Astrocyte (in vitro differentiated cells and primary cell): ENCODE measurements at places on chromosomes 7 and 10. TPM values are rescaled to one million over a fixed set of nuclear protein-coding genes. Genes with fewer than 3 reads are reported as not detected.

- H3K27ac ChIP-seq: no peak overlapping the region
- no peaks in the 10 kb centered on the region for H3K36me3 ChIP-seq
- H3K4me3 ChIP-seq: no peak overlapping the region
- DNase-seq: no peak
These were observed 51.1 kb downstream of the DPYSL4 start for GRCh38 chr10:132237871-132238270.

DNA sequence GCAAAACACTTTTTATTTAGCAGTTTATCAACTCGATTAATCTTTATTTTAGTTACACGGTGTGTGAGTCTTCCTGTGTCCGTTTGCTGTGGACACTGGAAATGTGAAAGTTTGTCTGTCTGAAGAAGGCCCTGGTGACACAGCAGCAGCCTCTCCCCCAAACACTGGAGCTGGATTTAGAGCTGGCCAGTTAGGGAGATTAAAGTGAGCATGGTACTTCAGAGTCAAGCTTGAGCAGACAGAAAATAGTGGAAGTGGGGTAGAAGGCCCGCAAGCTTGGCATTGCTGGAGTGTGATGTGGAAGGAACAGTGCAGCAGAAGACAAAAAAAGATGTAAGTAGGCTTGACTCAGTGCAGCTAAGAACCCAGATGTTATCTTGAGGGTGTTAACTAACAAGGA lies 85.9 kb downstream of the POM121L12 start:
- H3K36me3 ChIP-seq: no peaks in the 10 kb centered on the region
- H3K27ac ChIP-seq: no peak overlapping the region

DNA sequence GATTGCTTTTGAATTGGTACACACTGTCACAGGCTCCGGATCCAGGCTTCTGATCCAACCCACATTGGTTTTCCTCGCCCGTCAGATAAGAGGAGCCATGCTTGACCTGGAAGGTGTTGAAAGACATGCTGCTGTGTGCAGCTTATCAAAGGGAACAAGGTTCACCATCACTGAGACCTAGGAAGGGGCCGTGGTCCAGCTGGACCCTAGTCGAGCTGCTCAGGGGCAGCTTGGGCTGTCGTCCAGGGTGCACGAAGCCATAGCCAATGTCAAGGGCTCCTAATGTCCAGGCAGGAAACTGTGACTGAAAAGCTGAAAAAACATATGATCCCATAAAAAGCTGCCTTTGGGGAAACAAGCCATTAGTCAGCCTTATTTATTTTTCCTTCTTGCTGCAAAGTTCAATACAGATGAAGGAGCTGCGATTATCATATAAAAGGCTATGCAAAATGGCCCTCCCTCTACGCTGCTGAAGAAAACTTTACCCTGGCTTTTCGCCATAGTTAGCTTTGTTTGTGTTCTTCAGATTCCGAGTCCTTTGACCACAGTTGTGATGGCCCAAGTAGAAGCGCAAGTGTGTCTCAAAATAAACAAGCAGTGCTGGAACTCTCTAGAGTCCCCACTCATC lies 118.0 kb downstream of the CREB5 start:
- peaks cover 18% of the 10 kb centered on the region for H3K4me1 ChIP-seq
- DNase-seq: no peak
- H3K36me3 ChIP-seq: no peaks in the 10 kb centered on the region
- no peak overlapping the region for H3K27ac ChIP-seq
- no peaks in the 10 kb centered on the region for H3K27me3 ChIP-seq
- H3K4me3 ChIP-seq: no peak overlapping the region

- H3K4me3 ChIP-seq: no peak overlapping the region
- H3K36me3 ChIP-seq: no peaks in the 10 kb centered on the region
- no peak overlapping the region for H3K27ac ChIP-seq
- H3K4me1 ChIP-seq: peaks cover 23% of the 10 kb centered on the region
These were observed 164.3 kb downstream of the JAZF1 start for GRCh38 chr7:28016297-28016696.

- no peak overlapping the region for H3K4me3 ChIP-seq
- no peak overlapping the region for H3K27ac ChIP-seq
- DNase-seq: no peak
- peaks cover 14% of the 10 kb centered on the region for H3K4me1 ChIP-seq
- H3K27me3 ChIP-seq: no peaks in the 10 kb centered on the region
These were observed 3.5 kb downstream of the PDLIM1 start for GRCh38 chr10:95287281-95287680.

- H3K27me3 ChIP-seq: no peaks in the 10 kb centered on the region
- no peak for DNase-seq
- no peak overlapping the region for H3K4me3 ChIP-seq
- no peak overlapping the region for H3K27ac ChIP-seq
- no peaks in the 10 kb centered on the region for H3K4me1 ChIP-seq
These were observed 598.6 kb downstream of the XPNPEP1 start for GRCh38 chr10:109324721-109325120.

The PTPN20 gene
- total RNA-seq: not detected in 2 replicates

The JAZF1 gene
- 19.8 and 20.1 TPM in 2 replicates for total RNA-seq

DNA sequence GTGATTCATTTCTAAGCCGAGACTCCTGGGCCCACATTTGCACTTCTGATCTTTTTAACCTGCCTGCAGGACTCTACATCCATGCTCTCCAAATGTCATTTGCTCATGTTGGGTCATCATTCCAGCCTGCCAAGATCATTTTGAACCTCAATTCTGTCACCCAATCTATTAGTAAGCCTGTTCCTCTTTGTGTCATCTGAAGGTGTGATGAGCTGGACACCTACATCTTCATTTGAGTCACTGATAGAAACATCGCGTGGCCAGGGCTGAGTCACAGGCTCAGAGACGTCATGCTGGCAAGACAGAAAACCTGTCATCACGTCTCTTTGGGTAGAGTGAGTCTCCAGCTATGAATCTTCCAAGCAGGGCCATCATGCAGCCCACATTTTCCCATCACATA lies 65.3 kb upstream of the SLF2 start:
- no peak overlapping the region for H3K27ac ChIP-seq
- H3K27me3 ChIP-seq: peaks cover 20% of the 10 kb centered on the region
- no peak for DNase-seq
- H3K36me3 ChIP-seq: no peaks in the 10 kb centered on the region
- H3K4me1 ChIP-seq: no peaks in the 10 kb centered on the region

- H3K36me3 ChIP-seq: no peaks in the 10 kb centered on the region
- H3K27me3 ChIP-seq: no peaks in the 10 kb centered on the region
- H3K4me1 ChIP-seq: no peaks in the 10 kb centered on the region
- no peak overlapping the region for H3K4me3 ChIP-seq
These were observed 73.1 kb downstream of the HTR7 start for GRCh38 chr10:90784771-90785170.

- no peak for DNase-seq
- H3K4me1 ChIP-seq: no peaks in the 10 kb centered on the region
- no peaks in the 10 kb centered on the region for H3K27me3 ChIP-seq
- H3K36me3 ChIP-seq: no peaks in the 10 kb centered on the region
- no peak overlapping the region for H3K4me3 ChIP-seq
These were observed 140.7 kb upstream of the ANKRD1 start for GRCh38 chr10:91061608-91062007.

DNA sequence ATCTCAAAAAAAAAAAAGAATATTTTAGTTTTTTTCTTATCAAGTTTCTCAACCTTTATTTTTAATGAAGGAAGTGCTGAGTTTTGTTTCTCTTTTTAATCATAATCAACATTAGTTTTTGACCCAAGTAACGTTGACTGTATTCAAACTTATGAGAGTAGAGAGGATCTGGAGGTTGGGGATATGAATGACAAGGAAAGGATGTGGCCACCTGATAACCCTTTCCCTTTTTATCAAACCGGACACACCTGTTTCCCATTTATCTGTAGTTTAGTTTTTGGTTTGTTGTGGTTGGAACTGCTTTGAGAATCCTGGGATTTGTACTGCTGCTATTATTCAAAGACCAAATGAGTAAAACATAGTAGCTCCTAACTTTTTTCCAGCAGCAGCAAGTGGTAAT lies 38.6 kb downstream of the HACD1 start:
- H3K36me3 ChIP-seq: no peaks in the 10 kb centered on the region
- no peak for DNase-seq
- H3K4me1 ChIP-seq: no peaks in the 10 kb centered on the region
- no peak overlapping the region for H3K4me3 ChIP-seq

DNA sequence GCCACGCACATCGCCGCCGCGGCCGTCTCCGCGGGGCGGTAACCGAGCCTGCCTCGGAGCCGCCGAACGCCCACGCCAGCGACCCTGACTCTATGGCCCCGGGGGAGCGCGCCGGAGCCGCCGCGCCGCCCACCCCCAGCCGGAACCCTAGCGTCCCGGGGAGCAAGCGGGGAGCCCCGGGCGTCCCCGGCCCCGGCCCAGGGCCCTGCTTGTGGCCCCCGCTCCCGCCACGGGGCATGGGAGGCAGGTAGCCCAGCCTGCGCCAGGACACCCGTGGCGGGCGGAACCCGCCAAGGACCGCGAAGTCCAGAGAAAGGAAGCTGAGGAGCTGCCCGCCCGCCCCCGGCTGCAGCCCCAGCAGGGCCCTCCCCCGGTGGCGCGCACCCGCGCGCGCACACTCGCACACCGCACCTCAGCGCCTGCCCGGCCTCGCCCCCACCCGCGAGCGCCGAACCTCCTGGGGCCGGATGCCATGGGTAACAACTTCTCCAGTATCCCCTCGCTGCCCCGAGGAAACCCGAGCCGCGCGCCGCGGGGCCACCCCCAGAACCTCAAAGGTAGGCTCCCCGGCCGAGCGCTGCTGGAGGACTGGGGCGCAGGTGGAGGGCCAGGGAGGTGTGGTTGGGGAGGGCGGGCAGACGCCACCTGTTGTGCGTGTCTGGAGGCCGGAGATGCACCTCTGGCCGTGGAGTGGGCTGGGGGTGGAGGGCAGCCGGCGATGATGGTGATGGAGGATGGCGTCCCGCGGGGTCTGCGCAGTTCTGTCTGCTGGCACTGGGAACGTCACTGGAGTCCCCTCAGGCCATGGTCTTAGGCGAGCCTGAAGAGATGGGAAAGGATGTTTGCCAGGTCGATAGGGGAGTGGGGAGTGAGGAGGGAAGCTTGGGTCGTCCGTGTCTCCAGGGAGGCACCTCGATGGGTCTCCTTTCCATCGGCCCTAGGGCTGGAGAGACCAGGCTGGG lies 692 bp downstream of the NEURL1 start:
- H3K4me3 ChIP-seq: peak overlapping the region; percentile 21
- DNase-seq: no peak
- peaks cover 19% of the 10 kb centered on the region for H3K4me1 ChIP-seq
- H3K27ac ChIP-seq: no peak overlapping the region
